ENCODE measurements at places on chromosomes 6 and 20.
A peak's percentile ranks its signal among the peaks of the same experiment; 100 is the strongest.

GRCh38 chr20:42173440-42173839 lies 555.3 kb upstream of the CHD6 start:
- DNase-seq: no peak

DNA sequence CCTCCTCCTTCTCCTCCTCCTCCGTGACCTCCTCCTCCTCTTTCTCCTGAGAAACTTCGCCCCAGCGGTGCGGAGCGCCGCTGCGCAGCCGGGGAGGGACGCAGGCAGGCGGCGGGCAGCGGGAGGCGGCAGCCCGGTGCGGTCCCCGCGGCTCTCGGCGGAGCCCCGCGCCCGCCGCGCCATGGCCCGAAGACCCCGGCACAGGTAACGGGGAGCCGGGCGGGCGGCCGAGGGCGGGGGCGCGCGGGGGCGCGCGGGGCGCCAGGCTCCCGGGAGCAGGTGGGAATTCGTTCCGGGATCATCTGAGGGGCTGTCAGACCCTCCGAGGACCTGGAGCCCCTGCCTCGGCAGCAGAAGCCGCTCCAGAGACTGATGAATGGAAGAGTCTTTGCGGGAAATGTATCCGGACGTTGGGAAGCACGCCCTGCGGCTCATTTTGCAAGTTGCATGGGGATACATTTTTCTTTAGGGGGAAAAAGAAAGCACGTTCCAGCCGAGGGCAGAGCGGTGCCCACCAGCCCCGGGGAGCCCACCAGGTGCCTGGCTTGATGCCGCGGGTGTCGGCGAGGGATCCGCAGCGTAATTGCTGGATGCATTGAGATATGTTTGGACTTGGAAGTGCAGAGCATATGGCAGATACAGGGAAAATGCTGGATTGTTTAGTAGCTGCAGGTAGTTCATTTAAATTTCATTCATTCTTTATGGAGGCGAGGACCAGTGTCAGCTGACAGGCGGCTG lies 394 bp downstream of the MYB start:
- no peak for DNase-seq

GRCh38 chr6:1585669-1586049 lies 24.1 kb upstream of the FOXC1 start:
- DNase-seq: no peak

- DNase-seq: no peak
Measured at GRCh38 chr6:339480-339879, 47.2 kb downstream of the DUSP22 start.

DNA sequence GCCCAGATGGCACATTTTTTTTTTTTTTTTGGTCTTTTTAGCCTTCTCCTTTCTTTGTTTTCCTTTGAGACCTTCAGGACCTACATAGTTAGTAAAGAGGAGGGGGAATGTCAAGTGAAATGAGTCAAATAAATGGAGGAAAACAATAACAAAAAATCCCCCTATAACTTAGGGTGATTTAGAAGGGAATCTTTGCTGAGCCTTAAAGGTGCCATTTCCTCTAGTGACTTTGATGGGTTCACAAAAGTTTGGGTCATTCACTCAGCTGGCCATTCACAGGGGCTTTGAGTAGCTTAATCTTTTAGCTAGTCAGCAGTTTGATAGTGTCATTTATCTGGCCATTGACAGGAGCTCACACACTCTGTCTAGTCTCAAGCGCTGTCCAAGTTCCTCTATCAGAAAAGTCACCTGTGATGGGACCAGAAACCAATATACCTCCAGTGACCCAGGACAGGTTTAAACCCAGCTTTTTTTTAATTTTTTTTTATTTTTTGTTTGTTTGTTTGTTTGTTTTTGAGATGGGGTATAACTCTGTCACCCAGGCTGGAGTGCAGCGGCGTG lies 275.1 kb upstream of the PRDM1 start:
- no peak for DNase-seq

- DNase-seq: no peak
Measured at GRCh38 chr6:16956361-16956760, 145.5 kb upstream of the STMND1 start.

DNA sequence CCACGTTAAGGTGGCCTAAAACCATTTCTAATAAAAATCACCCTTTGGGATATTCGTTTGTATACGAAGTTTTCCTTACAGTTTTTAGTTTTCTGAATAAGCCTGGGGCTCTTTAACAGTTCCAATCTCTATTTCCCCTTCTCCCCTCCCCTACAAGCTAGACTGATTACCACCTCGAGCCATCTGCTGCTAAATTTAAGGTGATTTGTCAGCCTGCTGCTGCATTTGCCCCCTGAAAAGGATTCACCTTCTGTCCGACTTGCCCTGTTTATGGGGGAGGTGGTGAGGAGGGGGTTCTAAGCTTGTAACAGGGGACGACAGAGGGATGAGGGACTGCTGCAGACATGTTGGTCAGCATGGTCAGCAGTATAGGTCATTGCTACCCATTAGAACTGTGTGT lies 146.3 kb downstream of the JARID2 start:
- no peak for DNase-seq

DNA sequence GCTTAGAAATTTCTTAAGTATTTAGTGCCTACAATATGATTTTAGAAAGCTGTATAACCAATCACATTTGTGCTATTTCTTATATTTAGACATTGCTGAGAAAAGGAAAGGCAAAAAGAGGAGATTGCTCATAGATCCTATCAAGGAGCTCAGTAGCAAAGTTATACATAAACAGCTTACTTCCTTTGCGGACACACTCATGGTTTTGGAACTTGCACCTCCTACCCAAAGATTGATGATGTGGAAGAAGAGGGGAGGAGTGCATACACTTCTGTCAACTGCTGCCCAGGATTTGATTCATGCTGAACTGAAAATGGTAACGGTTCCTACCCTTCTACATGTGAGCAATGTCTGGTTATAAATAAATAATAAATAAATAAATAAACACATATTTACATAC lies 16.7 kb downstream of the RAD21L1 start:
- no peak for DNase-seq

DNA sequence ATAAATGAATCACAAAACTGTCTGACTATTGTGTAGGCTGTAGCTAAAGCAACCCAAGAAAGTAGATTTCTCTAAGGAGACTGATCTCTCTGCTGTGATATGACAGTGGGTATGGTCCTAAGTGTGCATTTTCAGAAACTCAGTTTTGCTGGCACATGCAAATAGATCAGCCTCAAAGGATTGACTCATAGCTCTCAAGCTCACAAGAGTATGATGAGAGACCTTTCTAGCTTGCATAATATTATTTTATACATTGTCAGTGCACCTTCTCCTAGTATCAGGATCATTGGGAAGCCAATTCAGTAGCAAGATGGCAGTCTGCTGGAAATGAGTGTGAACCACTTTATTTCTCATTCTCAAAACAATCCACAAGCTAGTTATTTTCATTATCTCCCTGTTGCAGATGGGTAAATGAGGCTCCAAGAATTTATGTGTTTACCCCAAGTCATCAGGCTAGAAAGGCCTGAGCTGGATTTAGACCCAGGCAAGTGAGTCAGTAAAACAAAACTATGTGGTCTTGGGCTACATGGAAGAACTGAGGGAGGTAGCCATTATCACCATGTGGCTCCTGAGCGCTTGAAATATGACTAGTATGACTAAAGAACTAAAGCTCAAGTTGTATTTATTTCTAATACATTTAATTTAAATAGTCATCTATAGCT lies 27.9 kb upstream of the PLCB4 start:
- DNase-seq: no peak

DNA sequence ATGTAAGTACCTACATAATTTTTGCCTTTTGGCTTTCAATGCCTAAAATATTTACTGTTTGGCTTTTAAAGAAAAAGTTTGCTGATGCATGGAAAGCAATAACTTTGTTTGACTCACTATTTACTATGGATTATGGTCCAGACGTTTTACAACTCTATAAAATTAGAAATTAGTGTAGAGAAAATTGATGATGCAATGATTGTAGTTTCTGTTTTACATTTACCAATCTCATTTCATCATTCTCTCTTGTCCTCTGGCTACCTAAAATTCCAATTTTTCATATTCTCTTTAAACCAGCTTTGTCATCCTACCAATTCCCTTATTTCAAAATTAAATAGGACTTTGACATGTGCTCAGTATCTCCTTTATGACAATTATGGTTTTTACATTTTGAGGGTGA lies 131.0 kb downstream of the IMPG1 start:
- no peak for DNase-seq

DNA sequence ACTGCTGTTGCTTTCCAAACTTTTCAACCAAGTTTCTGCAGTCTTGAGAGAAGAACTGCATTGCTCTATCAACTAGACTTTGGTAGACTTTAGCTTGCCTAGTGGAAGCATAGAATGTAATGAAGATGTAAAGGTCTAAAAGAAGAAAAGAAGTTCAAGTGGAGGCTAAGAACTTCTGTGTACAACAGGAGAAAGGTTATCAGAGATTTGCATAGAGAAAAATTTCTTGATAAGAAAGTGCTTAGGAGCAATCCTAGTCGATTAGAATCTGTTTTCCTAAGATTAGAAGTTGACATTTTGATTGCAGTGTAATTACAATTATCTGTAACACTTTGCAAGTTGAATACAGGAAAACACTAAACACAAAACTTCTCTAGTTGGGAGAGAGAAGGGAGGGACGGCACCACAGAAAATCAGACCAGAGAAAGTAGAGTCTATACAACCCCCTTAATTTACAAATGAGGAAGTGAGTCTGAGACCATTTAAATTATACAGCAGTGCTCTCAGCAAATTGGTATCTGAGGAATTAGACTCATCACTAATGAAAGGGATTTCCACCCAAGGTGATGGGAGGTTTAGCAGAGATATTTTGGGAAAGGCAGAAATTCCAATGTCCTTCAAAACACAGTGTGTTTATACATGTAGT lies 194.3 kb upstream of the MARCKS start:
- no peak for DNase-seq

GRCh38 chr20:2365666-2366065 lies 15.0 kb upstream of the TGM6 start:
- DNase-seq: no peak

GRCh38 chr6:41028561-41029412 lies 10.2 kb downstream of the UNC5CL start:
- no peak for DNase-seq

DNA sequence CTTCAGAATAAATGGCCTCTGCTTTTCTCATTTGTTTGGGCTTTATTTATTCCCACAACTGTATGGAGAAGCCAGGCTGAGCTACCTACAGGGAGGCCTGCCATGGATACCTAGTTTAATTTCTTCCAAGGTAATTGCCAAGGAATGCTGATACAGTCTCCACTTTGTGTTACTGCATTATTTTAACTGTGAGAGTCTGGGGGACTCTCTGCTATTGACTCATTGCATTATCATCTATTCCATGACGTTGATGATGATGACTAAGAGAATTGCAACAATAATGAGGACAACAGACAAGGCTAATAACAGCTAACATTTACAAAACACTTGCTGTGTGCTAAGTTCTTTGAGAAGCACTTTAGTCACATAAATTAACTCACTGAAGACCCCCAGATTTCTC lies 88.3 kb upstream of the COL21A1 start:
- no peak for DNase-seq

DNA sequence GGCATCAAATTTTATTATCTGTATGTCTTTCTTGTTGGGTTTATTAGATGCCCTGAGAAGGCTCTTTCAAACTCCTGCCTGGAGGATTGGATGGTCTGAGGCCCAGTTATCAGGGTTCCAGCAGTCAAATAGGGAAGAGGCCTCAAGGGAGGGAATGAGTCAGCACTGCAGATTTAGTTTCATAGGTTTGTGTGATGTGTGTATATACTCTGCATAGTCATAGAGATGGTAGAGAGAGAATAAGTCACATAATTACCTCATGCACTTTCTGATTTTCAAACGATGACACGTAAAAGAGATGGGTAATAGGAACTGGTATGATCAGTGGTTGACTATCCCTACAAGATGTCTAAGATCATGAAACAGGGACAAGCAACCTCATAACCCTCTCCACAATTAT lies 82.1 kb downstream of the ADAT2 start:
- no peak for DNase-seq

GRCh38 chr20:645318-646106 lies 7.5 kb downstream of the SRXN1 start:
- DNase-seq: peak; percentile 31

- DNase-seq: no peak
Measured at GRCh38 chr20:62617711-62618483, 24.4 kb upstream of the SLCO4A1 start.

- DNase-seq: no peak
Measured at GRCh38 chr20:47257771-47258170, 98.7 kb downstream of the ZMYND8 start.

DNA sequence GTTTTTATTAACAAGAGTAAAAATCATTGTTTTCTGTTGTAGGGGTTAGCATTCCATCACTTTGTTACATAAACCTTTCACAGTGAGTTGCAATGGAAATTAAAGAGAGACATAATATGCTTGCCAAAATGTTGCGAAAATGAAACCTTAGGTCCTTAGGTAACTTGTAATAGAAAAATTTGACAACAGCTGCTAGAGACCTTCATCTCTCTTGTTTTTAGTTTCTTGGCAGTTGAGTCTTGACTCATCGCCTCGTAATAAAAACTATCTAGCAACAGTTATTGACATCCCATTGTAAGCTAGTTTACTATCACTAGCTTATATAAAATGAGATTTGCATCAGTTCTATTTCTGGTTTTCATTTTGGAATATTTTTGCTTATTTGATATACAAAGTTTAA lies 179.0 kb upstream of the MMS22L start:
- no peak for DNase-seq

DNA sequence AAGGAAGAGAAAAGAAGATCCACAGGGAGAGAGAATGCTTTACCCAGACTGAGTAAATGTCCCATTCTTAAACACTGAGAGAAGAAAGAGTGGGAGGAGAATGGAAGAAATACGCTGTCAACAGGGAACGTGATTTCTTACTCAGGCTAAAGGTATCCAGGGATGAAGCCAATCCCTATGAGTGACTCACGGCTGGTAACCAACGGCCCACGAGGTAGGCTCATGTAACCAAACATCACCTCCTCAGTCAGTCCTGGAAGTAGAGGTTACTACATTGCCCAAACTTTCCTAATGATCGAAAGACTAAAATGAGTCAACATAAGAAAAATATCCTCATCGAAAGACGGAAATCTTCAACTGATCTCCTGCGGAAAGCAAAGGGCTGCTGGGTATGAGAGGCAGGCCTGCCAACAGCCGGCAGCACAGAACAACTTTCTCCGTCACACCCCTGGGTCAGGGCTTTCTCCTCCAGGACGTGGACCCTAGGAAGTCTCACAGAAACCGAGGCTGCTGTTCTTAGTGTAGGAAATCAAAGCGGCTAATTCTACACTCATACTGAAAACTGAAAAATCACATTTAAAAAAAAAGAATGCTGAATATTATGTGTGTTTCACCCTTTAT lies 292.6 kb downstream of the GMDS start:
- no peak for DNase-seq

- DNase-seq: no peak
Measured at GRCh38 chr6:49855221-49855620, 11.1 kb downstream of the CRISP1 start.

DNA sequence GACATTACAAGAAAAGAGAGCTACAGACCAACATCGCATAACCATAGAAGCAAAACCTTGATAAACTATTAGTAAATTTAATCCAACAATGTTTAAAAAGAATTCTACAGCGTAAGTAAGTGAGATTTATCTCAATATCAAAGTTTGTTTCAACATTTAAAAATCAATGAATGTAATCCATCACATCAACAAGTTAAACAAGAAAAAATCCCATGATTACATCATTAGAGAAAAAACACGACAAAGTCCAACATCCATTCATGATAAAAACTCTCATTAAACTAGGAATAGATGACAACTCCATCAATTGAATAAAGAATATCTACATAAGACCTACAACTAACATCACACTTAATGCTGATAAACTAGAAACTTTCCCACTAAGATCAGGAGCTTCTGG lies 239.0 kb upstream of the GGTLC1 start:
- no peak for DNase-seq

- DNase-seq: no peak
Measured at GRCh38 chr6:6584310-6585002, 4.1 kb upstream of the LY86 start.

Measured in stimulated activated CD8-positive, alpha-beta memory T cell treated with anti-CD3 and anti-CD28 coated beads, Interleukin-2, amount 100 ng/mL, for 1 hour (primary cell).